Suppressor macrophage (primary cell): ENCODE measurements at places on chromosomes 12 and 14.

DNA sequence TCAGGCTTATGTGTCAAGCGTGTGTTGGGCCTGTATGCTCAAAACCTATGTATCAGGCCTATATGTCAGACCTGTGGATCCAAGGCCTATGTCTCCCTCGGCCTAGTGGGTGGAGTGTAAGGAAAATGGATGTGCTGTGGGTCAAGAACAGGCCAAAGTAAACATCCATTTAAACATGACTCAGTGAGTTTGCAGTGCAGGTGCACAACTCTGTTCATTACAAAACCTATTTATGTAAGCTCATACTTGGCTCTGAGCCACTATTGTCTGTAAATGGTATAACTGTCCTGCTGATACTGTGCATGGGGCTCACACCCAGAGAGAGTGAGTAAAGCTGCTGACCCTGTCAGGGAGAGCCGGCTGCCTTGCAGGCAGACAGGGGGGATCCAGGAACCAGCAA lies 249.7 kb upstream of the AVPR1A start:
- DNase-seq, result no peak

DNA sequence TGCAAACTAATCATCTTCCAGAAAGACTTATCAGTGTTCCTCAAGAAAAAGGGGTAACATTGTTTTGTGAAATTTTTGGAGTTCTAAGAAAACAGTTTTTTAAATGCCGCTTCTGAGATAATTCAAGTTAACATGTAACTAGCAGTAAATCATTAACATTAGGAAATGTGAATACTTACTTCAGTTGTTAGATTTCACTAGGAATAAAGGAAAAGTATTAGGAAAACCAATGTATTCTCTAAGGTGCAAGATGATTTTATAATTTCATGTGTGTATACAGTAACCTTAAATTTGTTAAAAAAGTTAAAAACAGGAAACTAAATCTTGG lies 36.8 kb downstream of the PAPOLA start:
- DNase-seq, result no peak

GRCh38 chr12:105337391-105337790 lies 6.9 kb downstream of the C12orf75 start:
- DNase-seq, result peak; percentile 35

- DNase-seq, result no peak
Measured at GRCh38 chr12:30691122-30691879, 4.4 kb downstream of the IPO8 start.

- peak; percentile 85 for DNase-seq
Measured at GRCh38 chr14:90828642-90829487, 12.6 kb upstream of the TTC7B start.

GRCh38 chr12:91630083-91630482 lies 447.5 kb upstream of the DCN start:
- no peak for DNase-seq

GRCh38 chr12:92561543-92561899 lies 141.3 kb upstream of the PLEKHG7 start:
- no peak for DNase-seq

DNA sequence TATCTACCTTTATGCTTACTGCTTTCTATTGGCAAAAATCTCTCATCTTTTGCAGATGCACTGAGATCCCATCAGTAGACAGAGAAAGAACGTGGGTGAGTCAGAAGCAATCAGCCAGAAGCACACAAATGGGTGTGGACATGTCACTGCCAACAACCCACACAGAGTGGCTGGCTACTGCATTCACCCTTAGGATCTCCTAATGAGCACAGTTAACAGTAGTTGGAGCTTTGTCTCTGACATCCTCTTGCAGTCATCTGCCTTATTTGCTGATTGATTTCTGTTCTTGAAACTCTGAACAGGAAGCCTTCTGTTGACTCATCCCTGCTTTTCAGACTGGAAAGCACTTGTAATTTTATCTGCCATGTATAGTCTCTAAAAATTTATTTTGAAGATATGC lies 117.2 kb downstream of the RGS6 start:
- DNase-seq, result peak; percentile 13

GRCh38 chr14:45492876-45493275 lies 239.9 kb upstream of the MIS18BP1 start:
- no peak for DNase-seq

GRCh38 chr12:2680676-2681039 lies 114.1 kb upstream of the FKBP4 start:
- no peak for DNase-seq

- DNase-seq, result no peak
Measured at GRCh38 chr14:42335918-42336317, 729.2 kb downstream of the LRFN5 start.

DNA sequence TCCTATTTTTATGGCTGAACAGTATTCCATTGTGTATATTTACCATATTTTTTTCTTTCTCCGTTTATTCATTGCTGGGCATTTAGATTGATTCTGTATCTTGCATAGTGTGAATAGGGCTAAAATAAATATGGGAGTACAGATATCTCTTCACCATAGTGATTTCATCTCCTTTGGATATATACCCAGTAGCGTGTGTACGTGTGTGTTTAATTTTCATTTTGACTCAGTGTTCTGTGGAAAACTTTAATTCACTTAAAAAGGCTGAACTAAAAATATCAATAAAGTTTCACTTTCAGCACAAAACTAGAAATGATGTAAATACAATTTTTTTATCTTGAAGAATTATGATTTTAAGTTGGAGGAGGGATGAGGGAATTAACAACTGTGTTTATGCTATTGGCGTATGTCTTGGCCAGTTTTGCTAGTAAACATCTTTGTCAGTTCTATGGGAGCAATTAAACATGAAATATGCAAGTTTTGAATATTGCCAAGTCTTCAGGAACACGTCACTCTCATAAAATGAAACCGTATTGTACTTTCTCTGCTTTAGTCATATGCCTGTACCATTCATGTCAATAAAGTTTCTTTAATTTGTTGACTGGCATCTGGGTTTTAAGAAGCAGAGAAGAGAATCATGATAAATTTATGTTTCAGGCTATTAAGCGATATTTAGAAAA lies 99.8 kb downstream of the PTGER2 start:
- no peak for DNase-seq

DNA sequence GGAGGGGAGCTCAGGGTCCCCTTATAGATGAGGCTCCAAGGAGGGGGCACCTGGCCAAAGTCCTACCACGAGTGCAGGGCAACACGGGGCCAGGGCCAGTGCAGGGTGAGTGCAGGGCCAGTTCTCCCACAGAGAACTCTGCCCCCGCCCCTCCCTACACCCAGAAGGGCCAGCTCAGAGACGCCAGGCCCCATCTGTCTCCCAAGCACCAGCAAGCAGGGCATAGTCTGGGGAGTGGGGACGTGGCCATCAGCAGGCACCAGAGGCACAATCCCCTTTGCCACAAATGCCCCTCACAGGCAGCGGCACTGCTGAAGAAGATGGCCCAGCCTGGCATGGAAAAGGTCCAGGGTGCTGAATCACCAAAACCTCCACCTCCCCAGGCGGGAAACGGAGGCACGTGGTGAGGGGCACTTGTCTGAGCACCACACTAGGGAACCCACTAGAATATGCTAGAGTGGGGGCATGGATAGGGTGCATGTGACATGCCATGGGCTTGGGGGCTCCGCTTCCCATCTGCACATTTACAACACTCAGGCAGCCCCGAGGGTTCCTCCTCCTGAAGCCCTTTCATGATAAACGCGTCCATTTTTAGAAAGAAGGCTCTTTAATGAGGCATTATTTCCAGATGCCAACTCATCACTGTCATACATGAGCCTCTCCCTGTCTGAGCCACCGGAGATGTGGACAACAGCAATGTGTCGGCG lies 17.8 kb downstream of the CCDC85C start:
- DNase-seq, result no peak

GRCh38 chr12:11782914-11783420 lies 133.5 kb downstream of the ETV6 start:
- DNase-seq, result no peak

- DNase-seq, result no peak
Measured at GRCh38 chr12:65570451-65571130, 253.7 kb upstream of the HMGA2 start.

GRCh38 chr14:33950320-33951182 lies at the start of gene EGLN3:
Gene EGLN3 (minus strand): TSS chr14:33951074. CDS start chr14:33950752, 322 bp downstream.
- peak; percentile 79 for DNase-seq

DNA sequence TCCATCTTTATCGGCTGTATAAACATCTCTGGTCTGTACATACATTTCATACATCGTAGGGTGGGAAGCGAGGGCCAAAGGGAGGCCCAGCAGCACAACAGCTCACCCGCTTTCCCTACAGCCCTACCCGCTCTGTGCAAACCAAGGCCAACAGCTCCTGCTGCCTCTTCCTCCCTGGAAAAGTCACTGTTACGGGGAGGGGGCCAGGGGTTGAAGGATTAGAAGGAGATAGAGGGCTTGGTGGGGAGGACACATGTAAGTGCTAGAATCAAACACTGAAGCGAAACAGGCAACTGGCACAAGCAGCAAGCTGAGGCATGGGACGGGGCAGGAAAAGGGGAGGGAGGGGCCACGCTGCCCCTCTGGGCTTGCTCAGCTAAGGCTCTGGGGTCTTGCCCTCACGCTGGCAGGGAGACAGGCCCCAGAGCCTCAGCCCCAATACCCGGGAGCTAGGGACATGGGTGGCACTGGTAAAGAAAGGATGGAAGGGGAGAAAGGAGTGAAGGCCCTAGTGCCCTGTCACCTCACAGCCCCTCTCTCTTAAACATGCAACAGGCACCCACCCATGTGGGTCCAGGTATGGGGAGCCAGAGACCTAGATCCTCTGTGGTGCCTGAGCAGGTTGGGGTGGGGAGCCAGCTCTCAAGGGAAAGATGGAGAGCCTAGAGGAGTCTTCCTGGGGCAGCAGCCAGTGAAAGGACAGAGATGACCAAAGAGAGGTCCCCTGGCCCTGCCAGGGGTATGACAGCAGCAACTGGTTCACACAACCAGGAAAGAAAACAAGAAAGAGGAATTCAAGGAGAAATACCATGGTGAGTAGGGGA lies 14.4 kb downstream of the SPRYD3 start:
- no peak for DNase-seq

DNA sequence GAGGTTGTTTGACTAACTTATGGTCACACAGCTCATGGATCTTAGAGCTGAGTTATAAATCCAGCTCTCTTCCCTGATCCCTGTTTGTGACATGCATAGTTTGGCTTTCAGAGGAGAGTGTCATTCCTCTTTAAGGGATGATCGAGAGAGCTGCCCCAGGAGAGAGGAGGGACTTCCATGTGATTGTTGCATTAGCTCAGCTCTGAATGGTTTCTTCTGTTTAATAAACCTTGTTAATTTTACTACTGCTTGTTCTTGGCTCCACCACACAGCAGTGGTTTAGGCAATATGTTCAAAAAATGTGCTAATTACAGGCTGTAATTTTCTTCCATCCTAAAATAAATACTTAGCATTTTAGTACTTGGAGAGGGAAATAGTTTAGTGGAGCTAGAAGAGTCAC lies 152.5 kb downstream of the C12orf75 start:
- DNase-seq, result no peak

DNA sequence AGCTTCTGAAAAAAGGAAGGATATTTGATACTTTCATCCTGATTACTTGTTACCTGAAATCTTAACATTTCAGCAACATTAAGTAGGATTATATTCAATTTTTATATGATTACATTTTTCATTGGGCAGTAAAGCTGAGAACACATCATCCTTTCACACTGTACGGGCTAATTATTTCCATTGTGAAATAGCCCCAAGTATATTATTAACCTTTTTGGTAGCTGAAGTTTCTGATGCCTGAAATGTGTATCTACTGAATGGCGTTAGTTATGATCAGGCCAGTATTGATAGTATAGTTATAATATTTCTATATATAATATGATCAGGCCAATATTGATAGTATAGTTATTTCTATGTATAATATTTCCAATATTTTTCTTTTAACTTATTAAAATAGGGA lies 10.1 kb downstream of the SPATS2 start:
- DNase-seq, result no peak

DNA sequence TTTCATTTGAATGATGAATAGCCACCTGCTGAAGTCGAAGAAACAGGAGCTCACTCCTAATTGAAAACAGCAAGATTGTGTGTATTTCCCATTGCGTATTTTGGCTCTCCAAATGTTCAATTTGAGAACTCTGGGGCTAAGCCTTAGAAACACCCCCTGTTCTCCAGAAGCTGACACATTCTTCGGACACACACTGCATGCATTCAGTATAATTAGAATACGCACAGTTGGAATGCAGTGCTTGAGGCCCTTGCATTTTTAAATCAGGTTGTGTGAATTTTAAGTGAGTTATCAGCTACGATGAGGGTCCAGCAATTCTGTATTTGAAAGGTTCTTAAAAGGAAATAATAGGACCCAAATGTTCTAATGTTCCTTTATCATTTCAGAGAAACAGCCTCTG lies 103.8 kb downstream of the PRKD1 start:
- no peak for DNase-seq

- no peak for DNase-seq
Measured at GRCh38 chr14:61280092-61280525, 1.0 kb downstream of the TMEM30B start.

- no peak for DNase-seq
Measured at GRCh38 chr12:12533238-12533829, 29.3 kb downstream of the DUSP16 start.

DNA sequence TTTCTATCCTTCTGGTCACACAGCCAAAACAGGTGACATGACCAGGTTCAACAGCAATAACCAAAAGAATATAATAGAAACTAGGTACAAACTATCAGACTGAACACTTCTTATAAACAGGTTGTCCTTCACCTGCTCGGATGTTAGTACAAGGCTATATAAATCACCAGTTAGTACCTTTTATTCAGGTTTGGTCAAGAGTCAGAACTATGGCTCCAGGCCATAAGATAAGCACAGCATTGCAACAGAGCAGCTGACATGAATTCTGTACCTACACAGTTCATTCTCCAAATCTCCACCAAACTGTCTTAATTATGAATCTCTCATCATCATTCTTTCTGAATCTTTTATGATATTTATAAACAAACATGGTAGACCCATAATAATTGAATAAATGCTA lies 123.9 kb downstream of the DIO2 start:
- DNase-seq, result no peak

GRCh38 chr12:104285740-104286515 lies 17.6 kb upstream of the EID3 start:
- DNase-seq, result no peak

DNA sequence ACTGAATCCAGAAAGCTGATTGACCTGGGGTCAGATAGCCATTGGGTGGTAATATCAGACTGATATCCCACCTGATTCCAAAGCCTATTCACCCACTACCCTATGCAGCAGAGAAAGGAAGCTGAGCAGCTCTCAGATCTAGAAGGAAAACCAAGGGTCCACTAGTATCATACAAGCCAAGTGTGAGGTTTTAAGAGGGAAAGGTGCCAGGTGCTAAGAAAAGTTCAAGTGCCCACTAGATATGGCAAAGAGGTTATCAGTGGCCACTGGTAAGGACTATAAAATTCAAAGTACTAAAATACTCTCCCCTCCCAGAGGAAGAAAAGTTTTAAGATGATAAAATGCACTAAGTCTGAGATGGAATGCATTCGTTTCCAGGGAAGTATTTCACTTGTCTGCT lies 85.6 kb downstream of the PPM1H start:
- no peak for DNase-seq
